ENCODE measurements at places on chromosomes 1 and 21.
A peak's percentile ranks its signal among the peaks of the same experiment; 100 is the strongest.

GRCh38 chr1:71014178-71014579 lies 33.4 kb downstream of the PTGER3 start:
- peak; percentile 91 for DNase-seq

GRCh38 chr1:3373700-3374405 lies 80.6 kb upstream of the ARHGEF16 start:
- no peak for DNase-seq

DNA sequence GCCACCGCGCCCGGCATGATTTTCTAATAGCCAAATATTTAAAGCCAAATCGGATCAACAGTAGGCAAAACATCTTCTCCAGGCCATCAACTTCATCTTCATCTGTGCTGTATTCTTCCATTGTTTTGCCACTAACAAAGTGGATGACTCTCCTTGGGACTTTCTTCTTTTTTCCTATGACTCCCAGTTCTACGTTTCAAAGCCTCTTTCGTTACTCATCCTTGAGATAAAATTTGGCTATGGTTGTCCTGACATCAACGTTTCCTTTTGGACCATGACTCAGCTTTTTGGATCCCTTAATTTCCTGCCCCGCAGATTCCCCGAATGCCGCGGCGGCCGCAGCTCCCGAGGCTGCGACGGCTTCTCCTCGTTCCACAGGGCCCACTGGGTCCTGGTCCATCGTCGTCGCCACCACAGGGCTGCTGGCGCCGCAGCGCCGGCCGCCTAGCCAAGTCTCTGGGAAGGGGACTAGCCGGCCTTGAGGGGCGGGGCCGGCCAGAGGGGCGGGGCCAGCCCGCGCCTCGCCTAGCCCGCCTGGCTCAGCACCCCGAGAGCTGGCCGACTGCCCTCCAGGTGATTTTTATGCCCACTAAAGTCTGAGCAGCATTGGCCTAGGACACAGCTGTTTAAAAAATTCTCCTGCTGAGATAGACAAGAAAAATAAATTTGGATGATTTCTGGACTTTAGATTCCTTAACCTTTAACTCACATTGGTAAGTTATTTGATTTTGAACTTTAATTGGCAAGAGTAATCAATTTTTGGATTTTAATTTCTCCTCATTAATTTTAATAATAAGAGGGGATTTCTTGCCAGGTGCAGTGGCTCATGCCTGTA lies 93.9 kb downstream of the ADCY10 start:
- DNase-seq, result peak; percentile 98

- DNase-seq, result no peak
These were observed 10.3 kb upstream of the ERMAP start for GRCh38 chr1:42806593-42806992.

DNA sequence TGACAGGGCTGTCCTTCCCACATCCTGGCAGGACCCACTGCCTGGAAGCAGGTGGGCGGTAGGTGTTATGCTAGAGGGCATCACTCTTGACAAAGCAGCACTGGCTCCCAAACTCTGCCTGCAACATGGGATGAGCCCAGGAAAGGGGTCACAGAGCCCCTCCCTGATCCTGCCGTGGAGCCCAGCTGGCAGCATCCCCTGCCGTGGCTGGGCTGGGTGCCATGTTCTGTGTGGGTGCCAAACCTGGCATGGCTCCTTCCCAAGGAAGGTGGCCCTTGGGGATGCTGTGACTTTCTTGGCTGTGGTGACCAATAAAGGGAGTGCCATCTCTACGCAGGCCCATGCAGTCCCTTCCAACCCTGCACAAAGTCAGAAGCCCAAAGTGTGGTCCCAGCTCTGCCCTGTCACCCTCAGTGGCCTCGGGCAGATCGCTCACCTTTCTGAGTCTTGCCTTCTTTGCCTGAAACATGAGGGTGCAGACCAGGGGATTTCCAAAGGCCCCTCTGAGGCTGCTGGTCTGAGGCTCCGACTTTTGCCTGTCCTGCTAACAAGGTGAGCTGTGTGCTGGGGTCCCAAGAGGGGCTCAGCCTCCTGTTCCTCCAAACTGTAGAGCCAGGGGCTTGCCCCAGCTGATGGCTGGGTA lies 6.0 kb downstream of the CDK18 start:
- DNase-seq, result no peak

DNA sequence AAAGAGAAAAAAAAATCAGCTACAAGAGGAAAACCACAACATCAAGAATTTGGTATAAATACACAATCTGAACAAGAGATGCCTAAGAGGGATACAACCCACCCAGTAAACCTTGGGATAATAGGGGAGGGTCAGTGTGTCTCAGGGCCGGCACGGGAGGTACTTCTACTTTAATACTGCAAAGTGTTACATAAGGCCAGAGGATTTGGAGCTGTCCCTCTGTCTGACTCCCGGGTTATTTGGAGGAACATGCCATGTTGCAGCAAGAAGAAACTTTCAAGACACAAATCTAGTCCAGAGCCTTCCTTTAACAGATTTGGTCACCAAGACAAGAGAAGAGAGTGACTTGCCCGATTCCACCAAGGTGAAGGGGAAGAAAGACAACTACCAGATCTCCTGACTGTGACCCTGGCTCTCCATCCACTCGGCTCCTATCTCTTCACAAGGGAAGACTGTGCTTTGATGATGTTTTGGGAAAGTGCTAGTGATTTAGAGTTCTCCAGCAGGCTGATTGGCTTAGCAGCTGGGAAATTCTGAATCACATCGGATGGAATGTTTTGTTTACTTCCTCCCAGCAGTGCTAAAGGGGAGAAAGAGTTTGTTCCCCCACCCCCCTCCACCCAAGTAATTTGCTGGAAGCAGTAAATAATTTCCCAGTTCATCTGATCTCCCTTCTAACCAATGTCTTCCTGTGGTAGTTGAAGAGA lies 29.3 kb downstream of the SGIP1 start:
- DNase-seq, result peak; percentile 94

GRCh38 chr21:46308431-46308830 lies 15.2 kb downstream of the C21orf58 start:
- DNase-seq, result no peak

GRCh38 chr1:87678266-87678665 lies 349.6 kb downstream of the LMO4 start:
- DNase-seq, result no peak

GRCh38 chr1:68010090-68010489 lies 40.3 kb downstream of the DIRAS3 start:
- DNase-seq, result no peak

DNA sequence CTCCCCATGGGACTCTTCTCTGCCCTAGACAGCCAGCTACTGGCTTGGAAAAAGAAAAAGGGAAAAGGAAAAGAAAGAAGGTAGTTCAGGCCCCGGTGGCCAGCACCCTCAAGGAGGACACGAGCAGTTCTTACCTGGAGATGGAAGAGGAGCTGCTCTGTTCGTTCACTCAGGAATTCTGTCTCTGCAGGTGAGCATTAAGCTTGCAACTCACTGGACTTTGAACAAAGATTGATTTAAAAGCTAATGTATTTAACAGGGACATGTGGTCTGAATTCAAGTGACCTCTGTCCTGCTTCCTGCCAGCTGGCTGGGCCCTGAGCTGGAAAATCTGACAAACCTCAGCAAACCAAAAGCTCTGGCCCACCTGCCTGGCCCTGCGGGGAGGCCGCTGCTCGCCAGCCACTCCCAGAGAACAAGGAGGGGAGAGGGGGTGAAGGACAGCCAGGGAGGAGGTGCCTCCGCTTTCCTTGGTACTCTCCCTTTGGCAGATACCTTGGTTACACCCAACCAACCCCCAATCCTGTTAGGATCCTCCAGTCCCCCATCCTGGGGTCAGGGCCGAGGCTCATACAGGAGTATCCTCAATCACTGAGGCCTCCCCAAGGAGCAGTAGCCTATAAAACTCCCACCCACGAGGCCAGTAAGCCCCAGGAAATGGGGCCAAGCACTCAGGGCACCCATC lies at the start of gene PDZK1:
Gene PDZK1 (minus strand): TSS at position 186 of the 685 bp plus-strand sequence. CDS start 19,347 bp downstream, outside the sequence.
- no peak for DNase-seq

GRCh38 chr1:116769561-116769977 lies 15.3 kb downstream of the CD2 start:
- peak; percentile 48 for DNase-seq

- peak; percentile 75 for DNase-seq
These were observed 111.2 kb upstream of the NBPF11 start for GRCh38 chr1:148263128-148263905.

GRCh38 chr1:31646259-31646960 lies 1.7 kb upstream of the PEF1 start:
- DNase-seq, result peak; percentile 40

DNA sequence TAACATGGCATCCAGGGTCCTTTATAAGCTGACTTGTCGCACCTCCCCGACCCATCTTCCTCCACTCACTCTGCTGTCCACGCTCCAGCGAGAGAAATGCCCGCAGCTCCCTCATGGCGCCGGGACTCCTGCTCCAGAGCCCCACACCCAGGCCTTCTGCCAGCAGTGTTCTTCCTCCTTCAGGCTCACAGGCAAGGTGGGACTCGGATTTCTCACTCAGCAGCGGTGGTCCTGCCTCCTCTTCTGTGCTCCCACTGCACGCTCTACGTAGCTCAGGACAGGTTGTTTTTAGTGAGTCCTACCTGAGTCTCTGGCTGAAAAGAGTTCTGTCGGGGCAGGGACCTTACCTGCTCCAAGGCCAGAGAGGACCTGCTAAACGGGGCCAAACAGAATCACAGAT lies 11.2 kb downstream of the THEMIS2 start:
- DNase-seq, result no peak
